ENCODE measurements at places on chromosomes 3 and 15. TPM values are rescaled to one million over a fixed set of nuclear protein-coding genes. Genes with fewer than 3 reads are reported as not detected.

The APBA2 gene
- total RNA-seq: 35.8 TPM

DNA sequence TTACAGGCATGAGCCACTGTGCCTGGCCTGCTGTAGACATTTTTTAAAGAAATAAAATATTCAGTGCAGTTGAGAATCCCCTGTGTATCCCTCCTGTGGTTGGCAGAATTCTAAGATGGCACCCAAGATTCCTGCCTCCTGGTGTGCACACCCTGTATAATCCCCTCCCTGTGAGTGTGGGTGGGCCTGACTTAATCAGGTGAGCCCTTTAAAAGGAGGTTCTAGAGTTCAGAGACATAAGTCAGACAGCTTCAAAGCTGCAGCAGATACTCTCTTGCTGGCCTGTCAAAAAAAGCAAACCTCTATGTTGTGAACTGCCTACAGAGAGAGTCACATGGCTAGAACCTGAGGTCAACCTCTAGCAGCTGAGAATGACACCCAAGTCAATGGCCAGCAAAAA lies 7.0 kb upstream of the VIPR1 start:
- no peak overlapping the region for H3K27ac ChIP-seq
- H3K27me3 ChIP-seq: peaks cover 33% of the 10 kb centered on the region
- no peak for DNase-seq
- H3K36me3 ChIP-seq: no peaks in the 10 kb centered on the region
- H3K4me1 ChIP-seq: peaks cover 9% of the 10 kb centered on the region

DNA sequence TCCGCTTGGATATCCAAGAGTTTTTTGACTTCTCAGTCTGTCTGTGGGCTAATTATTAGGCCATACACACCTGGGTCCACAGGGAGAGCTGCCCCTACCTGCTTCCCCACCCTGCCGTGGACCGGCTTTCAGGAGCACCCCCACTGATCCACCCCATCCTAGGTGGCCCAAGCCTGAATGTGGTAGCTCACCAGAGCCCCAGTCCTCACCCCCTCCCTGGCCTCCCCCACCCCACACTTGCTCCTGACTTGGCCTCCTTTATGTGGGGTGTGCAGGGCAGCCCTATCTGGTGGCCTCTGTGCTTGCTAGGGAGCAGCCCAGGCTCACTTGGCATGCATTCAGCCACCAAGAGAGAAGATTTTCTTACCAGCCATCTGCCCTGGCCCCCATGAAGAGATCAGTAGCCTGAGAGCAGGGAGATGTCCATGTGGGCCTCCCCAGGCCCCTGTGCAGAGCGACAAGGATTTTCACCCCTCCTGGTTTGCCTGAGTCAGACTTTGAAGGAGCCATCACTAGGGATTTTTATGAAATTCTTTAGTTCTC lies 11.2 kb downstream of the LRRK1 start:
- no peak overlapping the region for H3K27ac ChIP-seq
- no peaks in the 10 kb centered on the region for H3K36me3 ChIP-seq
- no peak overlapping the region for H3K4me3 ChIP-seq
- DNase-seq: no peak

DNA sequence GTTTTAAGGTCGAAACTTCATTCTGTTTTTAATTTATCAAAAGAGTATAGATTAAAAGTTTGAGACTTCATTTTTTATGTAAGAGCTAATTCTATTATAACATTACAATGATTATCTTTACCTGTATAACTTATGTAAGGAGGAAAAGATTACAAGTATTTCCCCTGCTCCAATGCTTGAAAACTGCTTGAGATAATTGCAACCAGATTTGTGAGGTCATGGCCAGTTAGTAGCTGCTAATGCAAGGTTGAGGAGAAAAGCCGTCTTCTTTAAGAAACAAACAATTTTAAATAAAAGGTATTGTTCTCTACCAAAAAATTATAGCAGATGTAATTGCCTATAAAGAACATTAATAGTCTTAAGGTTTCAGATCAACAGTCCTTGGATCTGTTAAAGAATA lies 208.3 kb upstream of the UBE2E2 start:
- no peak overlapping the region for H3K27ac ChIP-seq
- no peaks in the 10 kb centered on the region for H3K27me3 ChIP-seq
- H3K36me3 ChIP-seq: no peaks in the 10 kb centered on the region
- H3K4me1 ChIP-seq: peaks cover 6% of the 10 kb centered on the region
- no peak overlapping the region for H3K4me3 ChIP-seq

GRCh38 chr3:127688416-127689265 lies 15.9 kb downstream of the ABTB1 start:
- DNase-seq: peak; percentile 58
- peaks cover 28% of the 10 kb centered on the region for H3K4me1 ChIP-seq
- H3K36me3 ChIP-seq: no peaks in the 10 kb centered on the region
- no peak overlapping the region for H3K27ac ChIP-seq
- H3K27me3 ChIP-seq: no peaks in the 10 kb centered on the region

GRCh38 chr3:142676151-142676550 lies 47.7 kb upstream of the TRPC1 start:
- DNase-seq: no peak
- H3K36me3 ChIP-seq: no peaks in the 10 kb centered on the region
- no peaks in the 10 kb centered on the region for H3K27me3 ChIP-seq

GRCh38 chr3:192409201-192409837 lies 318.0 kb downstream of the FGF12 start:
- H3K36me3 ChIP-seq: no peaks in the 10 kb centered on the region
- DNase-seq: peak; percentile 83
- peaks cover 69% of the 10 kb centered on the region for H3K27me3 ChIP-seq
- H3K27ac ChIP-seq: no peak overlapping the region
- peaks cover 9% of the 10 kb centered on the region for H3K4me1 ChIP-seq

DNA sequence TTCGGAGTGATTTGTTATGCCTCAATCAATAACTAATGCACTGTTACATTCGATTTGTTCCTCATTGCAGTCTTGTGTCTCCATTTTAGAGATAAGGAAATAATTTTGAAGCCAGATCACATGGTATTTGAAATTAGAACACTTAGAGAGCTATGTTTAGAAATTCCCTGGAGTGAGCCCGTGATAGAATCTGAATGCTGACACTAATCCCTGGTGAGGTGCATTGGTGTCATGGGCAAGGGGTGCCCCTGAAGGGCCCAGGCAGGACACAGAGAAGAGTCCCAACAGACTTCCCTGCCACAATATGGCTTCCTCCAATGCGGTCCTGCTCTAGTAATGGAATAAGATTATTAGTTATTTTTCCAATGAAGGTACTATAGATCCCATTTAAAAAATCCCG lies 223.0 kb downstream of the NR2F2 start:
- H3K36me3 ChIP-seq: no peaks in the 10 kb centered on the region
- DNase-seq: no peak
- no peak overlapping the region for H3K4me3 ChIP-seq
- H3K4me1 ChIP-seq: no peaks in the 10 kb centered on the region
- no peak overlapping the region for H3K27ac ChIP-seq
- H3K27me3 ChIP-seq: no peaks in the 10 kb centered on the region

GRCh38 chr15:91947683-91948608 lies 94.4 kb downstream of the SLCO3A1 start:
- H3K4me1 ChIP-seq: peaks cover 28% of the 10 kb centered on the region
- no peak overlapping the region for H3K4me3 ChIP-seq
- H3K36me3 ChIP-seq: no peaks in the 10 kb centered on the region
- DNase-seq: peak; percentile 39

- H3K27ac ChIP-seq: no peak overlapping the region
- peaks cover 23% of the 10 kb centered on the region for H3K4me1 ChIP-seq
- peaks cover 11% of the 10 kb centered on the region for H3K27me3 ChIP-seq
- H3K4me3 ChIP-seq: no peak overlapping the region
- H3K36me3 ChIP-seq: no peaks in the 10 kb centered on the region
- DNase-seq: no peak
These were observed 4.8 kb downstream of the CSRNP1 start for GRCh38 chr3:39148435-39149058.

- no peak for DNase-seq
- no peak overlapping the region for H3K4me3 ChIP-seq
- no peak overlapping the region for H3K27ac ChIP-seq
- no peaks in the 10 kb centered on the region for H3K27me3 ChIP-seq
- no peaks in the 10 kb centered on the region for H3K36me3 ChIP-seq
These were observed 15.0 kb upstream of the TM6SF1 start for GRCh38 chr15:83092309-83092976.
